ENCODE measurements at places on chromosomes 5 and 9. TPM values are rescaled to one million over a fixed set of nuclear protein-coding genes. Genes with fewer than 3 reads are reported as not detected.

The ADAMTS6 gene
- 117 TPM for total RNA-seq

- peak; percentile 71 for DNase-seq
These were observed 297.4 kb upstream of the ZNF608 start for GRCh38 chr5:125043781-125044391.

DNA sequence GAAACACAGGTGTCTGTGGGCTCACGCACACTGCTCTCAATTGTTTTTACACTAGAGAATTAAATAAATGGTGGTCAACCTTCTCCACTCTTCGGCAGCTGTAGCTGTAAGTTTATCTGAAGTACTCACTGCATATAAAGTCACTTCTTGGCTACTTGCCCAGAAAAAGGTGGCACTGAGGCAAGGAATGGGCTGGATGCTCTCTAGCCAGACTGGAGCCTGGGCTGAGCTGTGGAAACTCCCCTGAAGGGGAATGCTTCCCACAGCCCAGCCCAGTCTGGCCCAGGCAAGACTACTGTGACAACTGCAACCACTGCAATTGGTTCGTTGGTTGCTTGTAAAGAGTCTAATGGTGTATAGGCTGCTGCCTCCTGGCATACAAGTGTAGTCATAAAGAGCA, 4.5 kb downstream of the LEAP2 start:
- DNase-seq = no peak

GRCh38 chr5:171528865-171529614, 109.6 kb downstream of the FGF18 start:
- no peak for DNase-seq

- no peak for DNase-seq
These were observed 46.5 kb upstream of the SETD9 start for GRCh38 chr5:56862909-56863308.

Data from pulmonary artery endothelial cell (primary cell).